ENCODE measurements at places on chromosomes 4 and X. TPM values are rescaled to one million over a fixed set of nuclear protein-coding genes. Genes with fewer than 3 reads are reported as not detected.

Gene DCAF8L2
- not detected for total RNA-seq

Gene PFKFB1
- 0.03 TPM for total RNA-seq

Gene DAPP1
- total RNA-seq = not detected

Gene CCDC160
- total RNA-seq = 0.07 TPM

Gene RFC1
- 47.9 TPM for total RNA-seq

Gene BTK
- total RNA-seq = not detected

Gene PCDH11X
- total RNA-seq = not detected
